ENCODE measurements at places on chromosomes 7 and 10.

- DNase-seq = no peak
Measured at GRCh38 chr7:14999331-14999730, 96.8 kb upstream of the DGKB start.

- DNase-seq = no peak
Measured at GRCh38 chr7:30731581-30731980, 20.4 kb upstream of the INMT start.

DNA sequence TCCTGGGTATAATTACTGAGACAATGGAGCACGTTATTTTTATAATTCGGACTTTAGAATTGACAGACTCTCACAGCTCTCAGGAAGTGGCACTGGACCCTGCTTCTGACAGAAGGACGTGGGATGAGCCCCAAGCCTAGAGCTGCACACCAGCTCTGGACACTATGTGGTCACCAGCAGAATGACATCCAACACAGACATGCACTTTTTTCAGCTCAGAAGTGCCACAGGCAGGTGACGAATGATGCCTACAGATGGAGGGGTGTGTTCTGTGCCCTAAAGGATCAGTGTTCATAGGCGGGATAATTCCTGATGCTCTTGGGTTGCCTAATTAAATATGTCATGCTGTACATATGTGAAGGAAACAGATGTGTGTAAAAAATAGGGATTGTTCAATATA lies 87.9 kb downstream of the VIPR2 start:
- DNase-seq = no peak

GRCh38 chr7:13421776-13422175 lies 567.7 kb downstream of the ETV1 start:
- no peak for DNase-seq

- DNase-seq = no peak
Measured at GRCh38 chr7:2012981-2013380, 219.8 kb downstream of the MAD1L1 start.

DNA sequence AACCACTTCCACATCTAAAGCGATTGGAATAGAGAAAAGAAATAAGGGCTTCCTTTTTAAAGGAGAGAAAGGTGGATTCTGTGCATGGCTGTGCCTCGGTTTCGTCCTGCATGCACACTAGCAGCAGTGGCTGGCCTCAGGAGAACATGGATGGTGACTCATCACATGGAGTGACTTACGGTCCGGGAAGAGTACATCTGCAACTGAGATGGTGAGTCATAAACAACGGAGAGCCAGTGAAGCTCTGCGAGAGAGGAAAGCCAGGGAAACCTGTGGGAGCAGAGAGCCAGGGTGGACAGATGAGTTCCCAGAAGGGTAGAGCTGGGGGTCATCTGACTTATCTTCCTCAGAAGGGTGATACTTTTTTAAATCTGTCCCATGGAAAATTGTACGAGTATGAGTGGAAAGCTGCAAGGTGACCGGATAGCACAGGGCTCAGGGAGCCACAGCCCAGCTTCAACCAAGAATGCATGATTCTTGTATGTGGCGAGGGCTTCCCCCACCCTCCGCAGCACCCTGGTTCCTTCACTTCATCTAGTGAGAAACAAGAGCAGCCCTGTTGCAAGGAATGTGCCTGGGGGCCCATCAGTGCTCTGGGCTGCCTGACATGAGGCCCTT lies 259.1 kb downstream of the KLF6 start:
- DNase-seq = no peak
